ENCODE measurements at places on chromosomes 3 and 15. TPM values are rescaled to one million over a fixed set of nuclear protein-coding genes. Genes with fewer than 3 reads are reported as not detected.

DNA sequence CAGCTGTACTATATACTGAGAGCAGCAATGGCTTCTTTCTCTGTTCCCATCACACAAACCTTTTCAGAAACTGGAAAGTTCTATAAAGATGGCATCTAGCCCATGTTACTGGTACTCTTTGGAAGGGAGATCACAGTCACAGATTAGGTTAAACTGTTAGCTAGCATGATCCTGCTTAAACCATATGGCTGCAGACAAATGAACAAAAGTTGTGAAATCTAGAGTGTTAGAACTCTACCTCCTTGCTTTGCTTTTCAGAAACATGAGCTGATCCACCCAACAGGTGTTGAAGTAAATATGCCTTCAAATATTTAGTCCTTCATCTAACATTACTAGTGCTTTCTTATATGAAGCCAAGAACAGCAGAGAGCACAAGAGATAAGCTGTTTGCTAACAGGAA, 102.6 kb downstream of the SNRK start:
- peak; percentile 18 for DNase-seq
- peaks cover 12% of the 10 kb centered on the region for H3K36me3 ChIP-seq
- H3K27me3 ChIP-seq = no peaks in the 10 kb centered on the region
- H3K4me1 ChIP-seq = peaks cover 79% of the 10 kb centered on the region
- peak overlapping the region; percentile 85 for H3K4me3 ChIP-seq
- peak overlapping the region; percentile 99 for H3K27ac ChIP-seq

The CRTAP gene
- 102 TPM for polyA plus RNA-seq

GRCh38 chr3:127886956-127887231, 28.1 kb upstream of the KBTBD12 start:
- no peak for DNase-seq
- H3K27ac ChIP-seq = no peak overlapping the region
- no peaks in the 10 kb centered on the region for H3K27me3 ChIP-seq

GRCh38 chr3:179853176-179853575, 183.6 kb downstream of the PEX5L start:
- H3K36me3 ChIP-seq = no peaks in the 10 kb centered on the region
- no peak overlapping the region for H3K27ac ChIP-seq
- no peak for DNase-seq
- peaks cover 3% of the 10 kb centered on the region for H3K27me3 ChIP-seq
- no peaks in the 10 kb centered on the region for H3K4me1 ChIP-seq
- H3K4me3 ChIP-seq = no peak overlapping the region
